ENCODE measurements at places on chromosomes 6 and 20.

GRCh38 chr6:116773886-116774285 is 8.4 kb upstream of the FAM162B start:
- peak; percentile 19 for DNase-seq

- no peak for DNase-seq
Observed at GRCh38 chr6:82245376-82245775, 2.2 kb downstream of the IBTK start.

- no peak for DNase-seq
Observed at GRCh38 chr20:48457193-48458002, 370.4 kb downstream of the PREX1 start.

DNA sequence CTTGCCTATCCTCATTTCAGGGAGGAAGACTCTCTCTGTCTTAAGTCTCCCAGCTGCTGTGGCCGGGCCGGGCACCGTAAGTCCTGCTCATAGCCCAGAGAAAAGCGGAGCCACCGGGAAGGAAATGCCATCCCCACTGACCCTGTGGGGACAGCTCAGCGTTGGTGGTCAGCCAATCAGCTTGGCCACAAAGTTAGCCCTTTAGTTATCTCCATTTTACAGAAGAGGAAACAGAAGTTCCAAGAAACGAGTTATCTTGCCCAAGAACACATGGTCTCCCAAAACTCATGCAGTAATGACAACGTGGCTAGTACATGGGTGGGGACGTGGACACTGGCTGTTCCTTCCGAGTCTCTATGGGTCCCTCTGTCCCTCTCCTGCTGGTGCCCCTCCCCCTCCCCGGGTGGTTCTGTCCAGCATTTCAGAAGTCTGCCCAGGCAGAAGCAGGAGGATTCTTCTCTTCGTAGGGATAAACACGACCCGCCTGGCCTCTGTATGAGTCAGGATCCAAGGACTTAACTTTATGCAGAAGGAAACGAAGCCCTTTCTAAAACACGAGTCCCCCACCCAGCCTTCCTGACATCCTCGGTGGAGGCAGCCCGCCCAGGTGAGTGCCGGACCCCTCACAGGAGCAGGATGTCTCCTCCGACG is 273.8 kb downstream of the CDH4 start:
- no peak for DNase-seq

GRCh38 chr20:62535964-62536363 is 60.2 kb upstream of the GATA5 start:
- DNase-seq, result no peak

DNA sequence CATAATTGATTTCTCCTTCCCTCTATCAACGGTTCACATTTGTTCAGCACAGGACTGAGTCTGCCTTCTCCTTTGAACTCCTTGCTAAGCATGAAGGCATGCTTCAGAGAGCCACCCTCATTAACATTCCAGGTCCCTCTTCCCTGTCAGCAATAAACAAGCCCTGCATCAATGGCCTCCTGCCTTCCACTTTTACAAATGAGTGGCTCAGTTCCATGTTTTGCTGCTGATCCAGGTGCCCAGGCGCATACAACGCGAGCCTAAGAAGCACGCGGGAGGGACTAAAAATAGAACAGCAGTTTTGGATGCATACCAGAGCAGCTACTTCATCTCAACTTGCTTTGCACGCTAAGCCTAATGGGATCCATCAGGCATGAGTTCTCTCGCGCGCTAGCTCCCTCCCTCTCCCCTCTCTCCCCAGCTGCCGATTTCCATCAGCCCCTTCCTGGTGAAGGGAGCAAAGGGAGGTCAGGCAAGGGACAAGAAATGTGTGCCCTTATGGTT is 53.4 kb downstream of the TRAF3IP2 start:
- DNase-seq, result peak; percentile 78

All from LNCaP clone FGC (cell line).